ENCODE measurements at places on chromosomes 3 and 15.
A peak's percentile ranks its signal among the peaks of the same experiment; 100 is the strongest.

DNA sequence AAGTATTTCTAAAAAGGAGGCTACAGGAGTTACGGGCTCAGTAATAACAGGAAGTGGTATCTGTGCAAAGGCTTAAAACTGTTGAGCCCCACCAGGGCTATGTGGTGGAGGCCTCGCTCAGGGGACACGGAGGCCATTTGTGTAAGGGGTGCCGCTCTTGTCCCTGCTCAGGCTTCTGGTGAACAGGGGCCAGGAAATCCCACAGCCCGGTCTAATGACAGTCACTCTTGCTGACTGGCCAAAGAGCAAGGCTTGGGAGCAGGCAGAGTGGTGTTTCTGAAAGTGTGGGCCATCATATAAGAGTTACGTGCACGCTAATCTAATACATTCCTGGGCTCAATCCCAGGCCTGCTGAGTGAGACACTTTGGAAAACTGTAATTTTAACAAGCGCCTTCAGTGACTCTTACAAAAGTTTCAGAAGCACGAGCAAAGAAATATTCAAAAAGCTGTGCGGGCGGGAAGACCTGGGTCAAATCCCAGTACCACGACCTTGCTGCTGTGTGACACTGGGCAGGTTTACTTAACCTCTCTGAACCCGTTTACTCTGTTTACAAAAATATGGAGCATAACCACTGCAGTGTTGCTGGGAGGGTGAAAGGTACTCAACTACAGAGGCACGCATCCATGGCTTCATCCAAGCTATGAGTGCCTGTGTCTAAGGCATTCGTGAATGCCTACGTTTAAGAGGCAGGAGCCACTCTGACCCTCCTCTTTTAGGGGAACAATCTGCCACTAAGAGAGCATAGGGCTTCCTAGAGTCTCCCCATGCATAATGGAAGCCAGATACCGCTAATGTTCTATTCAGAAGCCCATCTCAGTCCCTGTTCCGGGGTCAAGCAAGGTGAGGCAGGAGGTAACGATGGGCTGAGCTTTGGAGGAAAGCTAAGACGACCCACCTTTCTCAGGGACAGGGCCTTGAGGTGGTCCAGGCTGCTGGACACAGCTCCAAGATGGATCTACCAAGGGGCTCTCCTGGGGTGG lies 2.0 kb downstream of the ATP10A start:
- no peak for DNase-seq

DNA sequence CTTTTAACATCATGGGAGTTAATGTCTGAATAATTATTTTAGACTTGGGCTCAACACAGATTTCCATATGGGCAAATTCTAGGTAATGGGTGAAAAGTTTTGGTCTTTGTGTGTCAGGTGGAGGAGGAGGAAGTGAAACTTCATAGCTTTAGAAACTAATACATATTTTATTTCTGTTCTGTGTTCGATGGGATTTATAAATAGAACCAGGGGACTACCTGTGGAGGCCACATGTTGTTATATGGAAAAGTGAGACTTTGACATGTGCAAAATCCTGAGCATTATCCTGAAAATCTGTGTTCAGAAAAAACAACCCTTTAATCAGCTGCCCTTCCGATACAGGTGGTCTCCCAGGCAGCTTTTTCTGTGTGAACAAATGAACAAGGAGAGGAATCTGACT lies 209.5 kb downstream of the SOX2 start:
- DNase-seq, result no peak

DNA sequence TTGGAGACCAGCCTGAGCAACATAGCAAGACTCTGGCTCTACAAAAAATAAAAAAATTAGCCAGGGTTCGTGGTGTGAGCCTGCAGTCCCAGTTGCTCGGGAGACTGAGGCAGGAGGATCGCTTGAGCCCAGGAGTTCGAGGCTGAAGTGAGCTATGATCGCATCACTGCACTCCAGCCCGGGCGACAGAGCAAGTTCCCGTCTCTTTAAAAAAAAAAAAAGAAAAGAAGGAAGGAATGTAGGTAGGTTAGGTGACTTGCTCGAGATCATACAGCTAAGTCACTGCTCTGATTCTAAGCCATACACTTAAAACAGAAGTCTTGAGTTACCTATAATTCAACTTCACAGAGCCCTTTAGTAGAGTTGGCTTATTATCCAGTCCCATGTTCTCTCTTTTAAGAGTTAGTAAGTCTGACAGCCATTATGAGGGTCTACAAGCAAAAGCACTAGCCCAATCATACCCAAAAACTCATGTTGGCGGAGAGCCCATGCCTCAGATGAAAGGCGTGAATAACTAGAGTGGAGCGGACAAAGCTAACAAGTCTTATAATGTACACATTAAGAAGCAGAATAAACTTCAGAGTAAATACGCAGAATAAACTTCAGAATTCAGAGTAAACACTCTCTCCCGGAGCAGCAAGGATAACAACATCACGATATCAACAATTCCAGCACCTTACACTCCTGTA lies 768 bp downstream of the AAGAB start:
- DNase-seq, result no peak

GRCh38 chr15:59232476-59232875 lies 25.8 kb downstream of the LDHAL6B start:
- peak; percentile 60 for DNase-seq

- peak; percentile 55 for DNase-seq
These were observed 98.9 kb downstream of the EOMES start for GRCh38 chr3:27623085-27623753.

GRCh38 chr3:113730550-113730949 lies 15.5 kb downstream of the NAA50 start:
- no peak for DNase-seq

Measured in inflammatory macrophage (primary cell).